ENCODE measurements at places on chromosomes 3 and 15.

GRCh38 chr3:114318295-114318694 lies 24.5 kb downstream of the TIGIT start:
- DNase-seq: no peak

DNA sequence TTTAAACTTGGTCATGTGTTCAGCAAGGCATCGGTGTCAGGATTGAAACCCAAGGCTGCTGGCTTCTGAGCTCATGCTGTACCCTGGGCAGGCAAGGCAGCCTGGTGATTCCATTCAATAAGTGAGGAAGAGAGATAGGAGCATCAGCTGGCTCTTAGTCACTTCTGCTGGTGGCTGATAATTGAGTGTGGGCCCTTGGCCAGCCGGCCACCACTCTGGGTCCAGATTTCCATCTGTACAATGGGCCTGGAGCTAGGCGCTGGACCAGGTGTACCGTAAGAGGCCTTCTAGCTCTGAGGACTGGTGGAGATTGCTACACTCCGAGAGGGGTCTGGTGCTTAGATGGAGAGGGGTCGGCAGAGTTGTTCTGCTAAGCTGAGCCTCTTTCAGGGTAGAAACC lies 4.3 kb downstream of the CD276 start:
- no peak for DNase-seq

- no peak for DNase-seq
Observed at GRCh38 chr3:16004812-16005211, 169.7 kb upstream of the GALNT15 start.

DNA sequence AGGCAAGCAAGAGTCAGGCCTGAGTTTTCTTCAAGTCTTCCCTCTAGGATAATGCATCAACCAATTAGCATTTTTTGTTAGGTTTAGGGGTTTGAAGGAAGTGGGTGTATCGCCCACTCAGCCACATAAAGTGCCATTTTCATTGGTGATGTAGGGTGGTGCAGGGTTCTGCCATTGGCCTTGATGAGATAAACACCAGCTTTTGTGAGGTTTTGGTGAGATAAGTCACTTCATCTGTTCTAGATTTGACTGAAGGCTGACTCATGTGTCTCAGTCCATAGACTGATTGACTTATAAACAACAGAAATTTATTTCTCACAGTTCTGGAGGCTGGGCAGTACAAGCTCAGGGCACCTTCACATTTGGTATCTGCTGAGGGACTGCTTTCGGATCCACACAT lies 84.5 kb upstream of the C3orf80 start:
- DNase-seq: no peak

- DNase-seq: no peak
Observed at GRCh38 chr15:98907927-98908471, 99.6 kb downstream of the PGPEP1L start.

Measured in frontal cortex (tissue), 4 donors.